ENCODE measurements at places on chromosomes 2 and 18. TPM values are rescaled to one million over a fixed set of nuclear protein-coding genes. Genes with fewer than 3 reads are reported as not detected.

DNA sequence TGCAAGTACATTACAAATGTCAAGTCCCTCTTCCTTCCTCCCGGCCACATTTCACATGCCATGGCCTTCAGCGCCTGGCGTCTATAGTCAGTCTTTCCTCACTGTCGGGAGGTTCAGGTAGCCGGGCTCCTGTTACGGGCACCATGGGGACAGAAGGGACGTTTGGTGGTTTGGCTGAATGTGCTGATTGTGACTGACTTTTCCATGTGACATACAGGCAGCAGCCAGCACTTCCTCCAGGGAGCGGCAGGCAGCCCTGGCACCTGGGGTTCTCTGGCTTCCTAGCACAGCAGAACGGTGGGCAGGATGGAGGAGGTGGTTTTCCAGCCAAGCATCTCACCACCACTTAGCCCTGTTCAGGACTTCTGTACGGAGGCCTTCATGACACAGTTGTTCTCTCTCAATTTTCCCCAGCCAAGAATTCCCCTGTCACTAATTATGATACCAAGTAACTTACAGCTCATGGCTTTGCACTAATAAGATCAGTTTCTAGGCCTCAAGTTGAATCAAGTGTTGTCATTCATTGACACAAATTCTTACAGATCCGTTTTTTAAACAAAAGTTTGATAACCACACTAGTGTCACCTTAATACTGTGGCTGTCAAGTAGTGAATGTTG lies 83.9 kb upstream of the REV1 start:
- H3K27me3 ChIP-seq: no peaks in the 10 kb centered on the region
- no peak overlapping the region for H3K27ac ChIP-seq
- H3K4me1 ChIP-seq: no peaks in the 10 kb centered on the region
- DNase-seq: no peak
- no peaks in the 10 kb centered on the region for H3K36me3 ChIP-seq

- no peaks in the 10 kb centered on the region for H3K27me3 ChIP-seq
- no peak for DNase-seq
- no peaks in the 10 kb centered on the region for H3K36me3 ChIP-seq
- no peaks in the 10 kb centered on the region for H3K4me1 ChIP-seq
- H3K4me3 ChIP-seq: no peak overlapping the region
- H3K27ac ChIP-seq: no peak overlapping the region
Observed at GRCh38 chr2:150695451-150696135, 208.1 kb upstream of the RND3 start.

GRCh38 chr2:68417926-68418325 lies 49.2 kb downstream of the FBXO48 start:
- no peak overlapping the region for H3K27ac ChIP-seq
- H3K4me1 ChIP-seq: no peaks in the 10 kb centered on the region
- no peaks in the 10 kb centered on the region for H3K27me3 ChIP-seq
- no peaks in the 10 kb centered on the region for H3K36me3 ChIP-seq
- no peak for DNase-seq

- H3K36me3 ChIP-seq: no peaks in the 10 kb centered on the region
- no peak overlapping the region for H3K4me3 ChIP-seq
- peaks cover 15% of the 10 kb centered on the region for H3K4me1 ChIP-seq
- H3K27ac ChIP-seq: peak overlapping the region; percentile 57
- no peaks in the 10 kb centered on the region for H3K27me3 ChIP-seq
Observed at GRCh38 chr18:49572611-49573345, 10.9 kb downstream of the LIPG start.

The WIPF1 gene
- 28.9 TPM for polyA plus RNA-seq

GRCh38 chr2:12555012-12555645 lies 161.6 kb upstream of the TRIB2 start:
- H3K4me3 ChIP-seq: no peak overlapping the region
- no peaks in the 10 kb centered on the region for H3K4me1 ChIP-seq
- DNase-seq: no peak
- H3K27ac ChIP-seq: peak overlapping the region; percentile 55
- no peaks in the 10 kb centered on the region for H3K27me3 ChIP-seq
- H3K36me3 ChIP-seq: no peaks in the 10 kb centered on the region

DNA sequence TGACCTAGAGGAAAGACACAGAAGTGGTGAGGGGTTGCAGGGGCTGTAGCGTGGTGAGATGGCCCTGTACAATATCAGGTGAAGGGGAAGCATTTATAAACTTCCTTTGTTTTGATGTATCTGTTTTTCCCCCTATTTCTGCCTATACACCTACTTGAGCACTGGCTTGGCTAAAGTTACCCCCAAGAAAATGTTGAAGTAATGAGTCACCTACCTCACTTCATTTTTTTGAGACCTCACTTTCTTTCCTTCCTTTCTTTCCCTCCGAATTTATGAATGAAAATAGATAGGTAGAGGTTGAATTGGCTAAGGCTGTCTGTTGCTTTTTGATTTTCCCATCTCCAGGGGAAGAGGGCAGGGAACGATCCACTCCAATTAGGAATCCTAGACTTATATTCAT lies 231.1 kb upstream of the EPAS1 start:
- H3K27me3 ChIP-seq: no peaks in the 10 kb centered on the region
- H3K4me3 ChIP-seq: no peak overlapping the region
- no peak for DNase-seq
- H3K4me1 ChIP-seq: no peaks in the 10 kb centered on the region
- no peak overlapping the region for H3K27ac ChIP-seq

The UGT1A4 gene
- not detected for polyA plus RNA-seq

DNA sequence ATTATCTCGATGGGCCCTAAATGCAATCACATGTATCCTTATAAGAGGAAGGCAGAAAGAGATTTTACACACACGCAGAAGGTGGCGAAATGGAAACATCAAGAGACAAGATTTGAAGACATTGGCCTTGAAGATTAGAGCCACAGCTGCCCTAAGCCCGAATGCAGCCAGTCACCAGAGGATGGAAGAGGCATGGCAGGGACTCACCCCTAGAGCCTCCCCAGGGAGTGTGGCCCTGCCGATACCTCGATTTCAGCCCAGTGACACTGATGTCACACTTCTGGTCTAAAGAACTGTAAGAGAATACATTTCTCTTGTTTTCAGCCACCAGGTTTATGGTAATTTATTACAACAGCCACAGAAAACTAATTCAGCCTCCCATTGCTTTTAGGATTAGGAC lies 17.4 kb downstream of the TTC39C start:
- no peaks in the 10 kb centered on the region for H3K27me3 ChIP-seq
- H3K4me1 ChIP-seq: no peaks in the 10 kb centered on the region
- DNase-seq: no peak
- no peak overlapping the region for H3K4me3 ChIP-seq
- no peak overlapping the region for H3K27ac ChIP-seq

DNA sequence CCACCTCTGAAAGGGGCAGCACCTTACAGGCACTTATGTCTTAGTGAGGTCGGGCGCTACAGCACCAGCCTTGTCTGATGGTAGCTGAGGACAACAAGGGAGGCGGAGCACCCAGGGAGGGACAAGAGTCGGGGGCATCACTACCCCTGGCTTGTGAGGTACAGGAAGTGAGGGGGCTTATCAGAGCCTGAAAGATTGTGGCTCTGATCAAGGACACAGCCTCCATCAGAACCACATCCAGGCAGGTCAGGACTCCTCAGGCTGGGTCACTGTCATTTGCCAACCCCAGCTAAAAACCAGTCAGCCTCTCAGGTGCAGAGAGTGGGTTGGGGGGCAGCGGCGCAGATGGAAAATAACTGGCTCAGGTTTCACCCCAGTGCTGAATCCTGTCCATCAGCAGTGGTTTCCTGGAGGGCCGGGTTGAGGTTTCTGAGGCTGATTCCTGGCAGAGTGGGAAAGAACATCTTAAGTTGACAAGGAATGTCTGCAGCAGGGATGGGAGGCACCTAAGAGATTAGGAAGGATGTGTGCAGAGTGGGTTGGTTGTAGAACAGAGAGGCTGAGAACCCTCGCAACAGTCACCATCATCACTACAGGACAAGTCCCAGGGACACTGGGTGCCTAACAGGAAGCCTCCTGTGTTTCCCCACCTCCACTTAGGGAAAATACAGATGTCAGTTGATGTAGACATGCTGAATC lies 45.3 kb downstream of the FBLN7 start:
- H3K27ac ChIP-seq: no peak overlapping the region
- H3K4me3 ChIP-seq: no peak overlapping the region
- H3K27me3 ChIP-seq: no peaks in the 10 kb centered on the region
- DNase-seq: no peak
- no peaks in the 10 kb centered on the region for H3K4me1 ChIP-seq

The KCNG2 gene
- not detected for polyA plus RNA-seq

- no peaks in the 10 kb centered on the region for H3K27me3 ChIP-seq
- H3K4me1 ChIP-seq: peaks cover 21% of the 10 kb centered on the region
- no peak overlapping the region for H3K27ac ChIP-seq
Observed at GRCh38 chr2:106142683-106143082, 51.4 kb downstream of the UXS1 start.

DNA sequence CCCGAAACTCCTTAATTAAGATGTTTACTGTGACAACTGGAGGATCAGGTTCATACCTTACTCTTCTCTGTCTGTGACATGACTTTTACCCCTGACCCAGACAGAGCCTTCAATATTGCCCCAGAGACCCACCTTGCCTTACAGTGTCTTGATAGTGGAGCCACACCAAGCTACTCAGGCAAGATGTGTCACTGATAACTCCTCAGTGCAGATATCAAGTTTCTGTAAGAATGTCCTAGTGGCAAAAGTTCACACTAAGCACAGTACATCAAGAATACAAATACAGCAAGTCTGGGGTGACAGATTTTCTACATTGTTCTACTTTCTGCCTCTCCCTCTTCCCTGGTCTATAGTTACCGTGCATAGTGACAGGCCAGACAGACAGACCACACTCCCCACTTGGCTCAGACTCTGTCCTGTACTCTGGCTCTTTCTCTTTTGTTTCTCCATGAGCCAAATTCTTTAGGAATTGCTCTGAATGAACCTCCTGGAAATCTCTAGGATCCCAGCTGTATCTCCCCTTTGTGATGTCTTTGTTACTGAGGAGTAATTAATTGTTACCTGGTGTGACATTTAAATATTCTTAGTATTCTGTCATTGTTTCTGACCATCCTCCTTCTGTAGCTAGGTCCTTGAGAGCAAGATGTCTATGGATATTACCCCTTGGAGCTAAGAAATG lies 24.1 kb upstream of the APOB start:
- H3K27ac ChIP-seq: peak overlapping the region; percentile 50
- H3K4me3 ChIP-seq: no peak overlapping the region
- no peaks in the 10 kb centered on the region for H3K27me3 ChIP-seq
- DNase-seq: no peak

DNA sequence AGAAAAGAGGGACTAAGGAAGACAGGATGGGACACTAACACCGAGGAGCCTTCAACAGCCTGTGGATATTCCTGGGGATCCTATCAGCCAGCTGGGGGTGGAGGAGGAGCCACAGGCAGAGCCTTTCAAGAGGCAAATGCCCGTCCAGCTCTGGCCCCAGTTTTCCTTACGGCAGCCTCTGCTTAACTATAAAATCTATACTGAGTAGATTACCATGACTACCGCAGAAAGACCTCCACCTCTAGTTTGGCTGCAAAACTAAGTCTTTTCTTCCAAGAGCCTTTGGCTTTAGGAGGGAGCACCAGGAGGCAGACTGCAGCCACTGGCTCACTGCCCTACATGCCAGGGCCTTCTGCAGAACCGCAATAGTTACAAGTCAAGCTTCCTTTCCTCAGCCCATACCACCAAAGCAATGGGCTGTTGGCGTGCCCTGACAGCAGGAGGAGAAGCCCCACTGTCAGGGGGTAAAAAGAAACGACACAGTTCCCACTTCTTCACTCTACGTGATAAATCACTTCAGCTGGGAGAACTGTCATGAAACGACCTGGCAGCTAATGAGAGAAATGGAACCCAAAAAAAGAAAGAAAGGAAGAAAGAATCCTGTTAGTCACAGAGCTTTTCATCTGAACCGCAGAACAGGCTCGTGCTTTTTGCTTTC lies 25.1 kb upstream of the CREB1 start:
- no peak for DNase-seq
- H3K27ac ChIP-seq: no peak overlapping the region
- no peak overlapping the region for H3K4me3 ChIP-seq
- H3K36me3 ChIP-seq: no peaks in the 10 kb centered on the region

The FSHR gene
- polyA plus RNA-seq: not detected
